ENCODE measurements at places on chromosomes 2 and 18.

GRCh38 chr2:155178921-155179320, 480.4 kb downstream of the KCNJ3 start:
- no peak for DNase-seq

GRCh38 chr2:198114064-198114463, 309.7 kb downstream of the PLCL1 start:
- DNase-seq: no peak

DNA sequence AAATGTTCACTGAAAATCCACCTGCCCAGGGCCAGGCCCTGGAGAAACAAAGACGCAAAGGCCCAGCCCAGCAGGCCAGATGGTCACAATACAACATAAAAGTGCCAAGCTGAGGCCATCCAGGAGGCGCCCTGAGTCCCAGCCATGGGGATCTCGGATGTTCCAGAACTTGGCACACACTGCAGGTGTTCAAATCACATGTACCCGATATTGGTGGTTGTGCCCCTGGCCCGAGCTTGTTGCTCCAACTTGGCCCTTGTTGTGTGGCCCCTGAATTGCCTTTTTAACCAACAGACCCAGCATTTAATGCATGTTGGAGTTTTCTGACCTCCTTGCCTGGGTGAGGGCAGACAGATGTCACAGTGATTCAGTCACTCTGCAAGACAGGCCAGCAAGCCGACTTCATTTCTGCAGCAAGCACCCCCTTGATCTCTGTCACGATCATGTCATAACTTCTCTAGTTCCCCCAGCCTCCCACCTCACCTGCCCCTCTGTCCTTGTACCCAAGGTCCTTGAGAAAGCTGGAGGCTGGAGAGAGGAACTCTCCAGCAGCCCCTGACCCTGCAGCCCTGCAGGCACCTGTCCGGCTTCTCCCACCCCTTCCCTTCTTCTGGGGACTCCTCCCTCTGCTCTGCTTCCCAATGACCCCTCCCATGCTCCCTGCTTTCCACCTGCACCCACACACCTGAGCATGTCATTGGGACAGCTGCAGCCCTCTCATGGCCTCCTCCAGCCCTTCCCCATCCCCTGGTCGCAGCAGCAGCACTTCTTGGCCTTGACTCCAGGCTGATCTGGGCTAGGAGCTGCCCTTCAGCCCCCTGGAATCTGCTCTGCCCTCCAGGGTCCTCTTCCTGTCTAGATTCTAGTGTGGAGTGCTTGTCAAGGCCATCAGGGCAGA, 9.1 kb downstream of the NGEF start:
- DNase-seq: no peak

DNA sequence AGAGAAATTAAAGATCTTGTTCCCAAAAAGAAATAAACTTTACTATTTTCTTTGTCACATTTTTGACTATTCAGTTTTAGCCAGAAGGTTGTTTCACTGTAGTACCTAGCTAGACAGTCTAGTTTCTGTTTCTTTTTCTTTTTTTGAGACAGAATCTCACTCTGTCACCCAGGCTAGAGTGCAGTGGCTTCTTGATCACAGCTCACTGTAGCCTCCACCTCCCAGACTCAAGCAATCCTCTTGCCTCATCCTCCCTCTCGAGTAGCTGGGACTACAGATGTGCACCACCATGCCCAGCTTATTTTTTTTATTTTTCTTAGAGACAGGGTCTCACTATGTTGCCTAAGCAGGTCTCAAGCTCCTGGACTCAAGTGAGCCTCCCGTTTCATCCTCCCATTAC, 2.2 kb downstream of the RBM45 start:
- DNase-seq: no peak

GRCh38 chr18:76188097-76188496, 306.9 kb downstream of the ZNF516 start:
- DNase-seq: no peak

GRCh38 chr2:168574856-168575630, 119.0 kb downstream of the CERS6 start:
- DNase-seq: no peak

- DNase-seq: no peak
Measured at GRCh38 chr2:224722770-224723169, 6.6 kb upstream of the CCDC195 start.

DNA sequence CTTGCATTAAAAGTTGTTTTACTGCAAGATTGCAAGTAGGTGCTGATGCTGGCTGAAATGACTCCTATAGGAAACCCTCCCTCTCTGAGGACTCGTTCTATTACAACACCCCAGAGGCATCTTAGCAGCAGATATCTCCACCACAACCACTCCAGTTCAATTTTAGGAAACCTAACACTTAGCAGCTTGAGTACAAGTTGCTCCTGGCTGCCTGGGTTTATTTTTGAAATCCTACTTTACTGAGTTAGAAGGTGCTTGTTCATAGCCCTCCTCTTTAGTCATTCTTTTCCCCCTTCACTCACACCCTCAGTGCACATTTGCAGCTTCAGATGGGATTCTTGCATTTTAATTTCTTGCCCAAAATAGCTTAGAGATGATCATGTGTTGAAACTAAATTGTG, 111.5 kb downstream of the MTCL1 start:
- DNase-seq: no peak

DNA sequence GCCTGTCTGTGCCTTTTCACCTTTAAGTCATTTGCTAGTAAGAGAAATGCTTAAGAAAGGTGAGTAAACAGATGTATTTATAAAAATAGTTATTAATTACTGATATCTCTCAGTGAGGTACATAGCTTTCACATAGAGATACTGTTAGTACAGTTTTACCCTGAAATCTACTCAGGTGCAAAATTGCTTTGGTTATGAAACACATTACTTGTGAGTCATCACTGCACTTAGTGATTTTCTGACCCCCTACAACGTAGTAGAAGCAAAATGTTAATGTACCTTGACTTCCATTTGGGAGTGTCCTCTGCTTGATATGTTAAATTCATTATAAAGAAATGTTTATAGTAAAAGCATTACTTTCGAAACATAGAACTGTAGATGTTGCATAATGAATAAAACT, 6.5 kb downstream of the GLS start:
- no peak for DNase-seq

GRCh38 chr2:60312618-60313017, 240.8 kb downstream of the BCL11A start:
- DNase-seq: no peak

GRCh38 chr2:158221063-158222020, 119.7 kb downstream of the UPP2 start:
- no peak for DNase-seq

DNA sequence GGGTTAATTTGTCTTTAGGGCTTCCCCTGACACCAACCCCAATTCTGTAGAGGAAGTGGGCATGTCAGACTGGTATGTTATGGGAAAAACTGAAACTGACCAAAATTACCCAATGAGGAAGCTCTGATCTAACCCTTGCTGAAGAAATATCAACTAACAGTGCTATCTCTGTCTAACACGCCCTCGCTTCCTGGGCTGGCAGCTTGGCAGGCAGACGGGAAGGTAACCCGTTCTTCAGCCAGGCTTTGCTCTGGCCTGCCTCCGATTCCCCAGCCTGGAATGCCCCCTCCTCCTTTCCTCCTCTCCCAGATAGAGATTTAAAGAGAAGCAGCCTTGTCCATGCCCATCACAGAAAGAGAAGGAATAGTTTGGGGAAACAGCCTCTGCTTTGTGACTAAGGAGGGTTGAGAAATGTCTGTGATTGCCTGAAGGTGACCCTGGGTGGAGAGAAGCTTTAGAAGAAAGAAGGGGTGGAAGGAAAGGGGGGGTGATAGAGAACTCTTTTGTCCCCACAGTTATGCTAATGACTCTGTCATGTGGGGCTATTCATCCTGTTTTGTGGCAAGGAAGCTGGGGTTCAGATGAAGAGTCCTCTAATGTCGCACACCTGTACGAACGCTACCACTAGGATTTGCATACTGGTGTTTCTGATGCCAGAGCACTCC, 15.4 kb downstream of the HK2 start:
- no peak for DNase-seq

GRCh38 chr2:96969321-96969720, 17.1 kb downstream of the FAM178B start:
- DNase-seq: no peak

- DNase-seq: no peak
Measured at GRCh38 chr18:36186461-36187192, 670 bp upstream of the MOCOS start.

GRCh38 chr2:197208024-197208423, 102.6 kb downstream of the ANKRD44 start:
- no peak for DNase-seq

GRCh38 chr2:150479075-150479915, 8.2 kb downstream of the RND3 start:
- no peak for DNase-seq

Measured in NCI-H187 (cell line).